ENCODE measurements at places on chromosomes 13 and 19.

- DNase-seq = no peak
Observed at GRCh38 chr13:107097916-107098315, 530.0 kb upstream of the ARGLU1 start.

DNA sequence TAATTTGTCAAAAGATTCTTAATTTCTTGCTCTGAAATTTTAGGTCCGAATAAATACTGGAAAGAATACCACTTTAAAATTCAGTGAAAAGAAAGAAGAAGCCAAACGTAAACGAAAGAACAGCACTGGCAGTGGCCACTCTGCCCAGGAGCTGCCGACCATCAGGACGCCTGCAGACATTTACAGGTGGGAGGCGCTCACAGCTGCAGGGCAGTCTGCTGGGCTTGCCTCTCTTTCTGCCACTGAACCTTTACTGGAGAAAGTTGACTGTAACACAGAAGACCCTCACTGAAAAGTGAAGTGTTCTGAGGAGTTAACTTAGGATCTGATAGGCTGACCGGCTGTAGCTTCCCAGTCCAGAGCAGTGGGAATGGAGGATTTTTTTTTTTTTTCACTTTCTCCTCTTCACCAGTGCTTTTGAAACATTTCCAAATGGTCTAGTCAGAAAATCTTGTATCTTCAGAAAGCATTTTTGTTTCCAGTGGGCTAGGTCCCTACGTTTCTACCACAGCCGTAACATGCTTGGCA, 69.1 kb downstream of the URI1 start:
- DNase-seq = no peak

GRCh38 chr19:33114312-33114711, 17.6 kb upstream of the WDR88 start:
- DNase-seq = no peak

GRCh38 chr13:93549326-93550005, 322.9 kb downstream of the GPC6 start:
- no peak for DNase-seq

DNA sequence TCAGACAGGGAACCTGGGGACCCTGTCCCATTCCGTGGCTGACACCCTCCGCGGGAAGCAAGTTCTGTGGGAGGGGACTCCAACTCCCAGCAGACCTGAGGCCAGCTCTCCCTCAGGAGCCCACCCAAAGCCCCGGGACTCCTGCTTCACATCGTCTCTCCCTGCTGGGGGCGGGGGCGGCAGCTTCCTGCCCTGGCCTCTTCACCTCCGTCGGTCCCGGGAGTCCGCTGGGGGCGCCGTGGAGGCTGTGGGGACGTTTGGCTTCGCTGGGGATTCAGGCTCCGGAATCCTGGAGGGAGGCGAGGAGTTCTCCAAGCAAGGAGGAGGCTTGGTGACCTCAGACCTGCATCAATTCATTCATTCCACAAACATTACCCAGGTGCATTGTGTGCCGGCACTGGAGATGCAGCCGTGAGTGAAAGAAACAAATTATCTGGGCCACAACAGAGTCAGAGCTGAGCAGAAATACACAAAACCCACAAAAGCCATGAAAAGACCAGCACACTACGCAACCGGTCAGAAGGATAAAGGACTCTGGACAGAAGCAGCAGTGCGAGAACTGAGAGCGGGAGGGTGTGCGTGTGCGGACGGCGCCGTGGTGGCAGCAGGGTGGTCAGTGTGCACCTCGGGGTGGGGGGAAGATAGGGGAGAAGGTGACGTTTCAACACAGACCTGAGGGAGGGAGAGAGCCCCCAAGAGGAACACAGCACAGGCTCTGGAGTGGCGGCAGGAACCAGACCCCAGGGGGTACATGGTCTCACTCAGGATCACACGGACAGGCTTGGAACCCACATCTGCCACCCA, 19.0 kb downstream of the EPS8L1 start:
- no peak for DNase-seq

Data from T47D (cell line).